ENCODE measurements at places on chromosomes 6 and 20.

- no peak for DNase-seq
Measured at GRCh38 chr20:14407336-14407735, 69.9 kb upstream of the FLRT3 start.

DNA sequence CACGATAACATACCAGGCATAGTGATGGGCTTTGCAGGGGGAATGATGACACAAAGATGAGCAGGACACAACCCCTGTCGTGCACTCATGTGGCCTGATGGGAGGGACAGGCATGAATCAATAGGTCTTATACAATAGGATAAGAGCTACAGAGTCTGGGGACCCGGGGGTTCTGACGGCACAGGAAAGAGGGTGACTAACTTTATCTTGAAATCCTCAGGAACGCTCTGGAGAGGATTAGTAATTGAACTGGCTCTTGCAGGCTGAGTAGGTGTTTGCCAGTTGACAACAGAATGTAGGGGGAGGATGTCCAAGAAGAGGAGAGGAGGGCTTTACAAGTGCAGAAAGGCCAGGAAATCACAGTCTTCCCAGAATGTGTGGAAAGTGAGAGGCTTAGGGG is 219.9 kb upstream of the ECI2 start:
- no peak for DNase-seq

- no peak for DNase-seq
Measured at GRCh38 chr6:1662534-1662933, 52.8 kb downstream of the FOXC1 start.

GRCh38 chr6:169967687-169968086 is 216.3 kb downstream of the ERMARD start:
- peak; percentile 22 for DNase-seq

GRCh38 chr6:13425270-13425873 is 62.0 kb downstream of the GFOD1 start:
- DNase-seq = no peak

DNA sequence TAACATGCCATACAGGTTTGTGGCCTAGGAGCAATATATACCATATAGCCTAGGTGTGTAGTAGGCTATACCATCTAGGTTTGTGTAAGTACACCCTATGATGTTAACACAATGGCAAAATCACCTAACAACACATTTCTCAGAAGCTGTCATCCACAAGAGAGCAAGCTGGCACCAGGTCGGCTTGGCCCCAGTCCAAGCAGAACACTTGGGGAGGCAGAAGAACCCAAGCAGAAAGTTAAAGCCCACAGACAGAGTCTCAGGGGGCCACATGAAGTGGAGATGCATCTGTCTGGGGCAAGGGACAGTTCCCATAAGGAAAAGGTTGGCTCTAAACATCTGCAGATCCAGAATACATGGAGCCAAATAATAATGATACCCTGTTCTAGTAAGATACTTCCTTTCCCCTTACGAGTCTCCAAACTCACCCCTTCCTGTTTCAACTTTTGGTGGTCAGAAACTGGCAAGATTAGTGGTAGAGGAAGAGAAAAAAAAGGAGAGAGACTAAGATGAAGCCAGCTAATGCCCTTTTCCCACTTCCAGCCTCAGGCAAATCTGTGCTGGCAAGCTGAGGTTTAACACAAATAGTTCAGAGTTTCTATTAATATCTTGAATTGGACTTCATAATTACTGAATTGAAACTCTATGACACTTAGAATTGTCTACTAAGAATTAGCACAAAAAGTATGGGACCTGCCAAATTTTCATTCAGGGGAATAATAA is 29.5 kb downstream of the TCF21 start:
- DNase-seq = no peak

DNA sequence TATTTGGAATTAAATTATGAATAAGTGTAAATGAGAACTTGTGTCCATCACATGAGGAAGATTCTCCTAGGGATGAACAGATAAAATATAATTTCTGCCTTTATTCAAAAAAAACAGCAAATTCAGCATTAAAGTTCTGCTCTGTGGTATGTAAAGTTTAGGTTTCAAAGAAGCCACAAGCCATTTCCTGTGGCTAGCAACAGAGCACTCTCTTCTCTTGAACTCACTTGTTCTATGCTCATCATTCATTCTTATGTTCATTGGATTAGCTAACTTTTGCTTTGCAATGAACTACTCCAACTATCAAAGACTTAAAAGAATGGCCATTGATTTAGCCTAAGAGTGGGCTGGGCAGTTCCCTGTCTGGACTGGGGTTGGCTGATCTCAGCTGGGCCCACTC is 20.8 kb upstream of the SNRPB2 start:
- no peak for DNase-seq

DNA sequence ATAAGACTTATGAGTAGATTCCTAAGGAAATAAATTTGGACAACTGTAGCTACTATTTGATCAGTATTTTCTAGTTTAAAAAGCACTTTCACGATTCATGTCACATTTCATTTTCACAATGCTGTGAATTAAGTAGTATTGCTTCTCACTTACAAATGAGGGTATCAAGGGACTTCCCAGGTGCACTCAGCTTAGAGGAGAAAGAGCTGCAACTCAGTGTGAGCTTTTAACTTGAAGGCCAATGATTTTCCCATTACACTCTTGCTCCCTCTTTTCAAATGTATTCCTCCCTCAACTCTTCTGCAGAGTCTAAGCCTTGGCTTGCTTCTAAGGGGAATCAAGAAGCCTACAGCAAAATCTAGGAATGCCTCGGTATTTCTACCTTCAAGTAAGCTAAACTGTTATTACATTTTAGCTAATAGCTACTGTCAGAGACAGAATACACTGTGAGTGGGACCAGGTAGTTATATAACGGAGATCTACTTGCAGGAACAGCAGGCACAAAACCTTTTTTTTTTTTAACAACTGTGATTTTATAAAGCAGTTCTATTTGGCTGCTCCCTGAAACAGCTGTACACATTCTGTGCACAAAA is 339.0 kb downstream of the SYNE1 start:
- no peak for DNase-seq

- no peak for DNase-seq
Measured at GRCh38 chr6:88730611-88731011, 232.8 kb downstream of the RNGTT start.

GRCh38 chr6:68726337-68726736 is 91.3 kb downstream of the ADGRB3 start:
- DNase-seq = no peak

DNA sequence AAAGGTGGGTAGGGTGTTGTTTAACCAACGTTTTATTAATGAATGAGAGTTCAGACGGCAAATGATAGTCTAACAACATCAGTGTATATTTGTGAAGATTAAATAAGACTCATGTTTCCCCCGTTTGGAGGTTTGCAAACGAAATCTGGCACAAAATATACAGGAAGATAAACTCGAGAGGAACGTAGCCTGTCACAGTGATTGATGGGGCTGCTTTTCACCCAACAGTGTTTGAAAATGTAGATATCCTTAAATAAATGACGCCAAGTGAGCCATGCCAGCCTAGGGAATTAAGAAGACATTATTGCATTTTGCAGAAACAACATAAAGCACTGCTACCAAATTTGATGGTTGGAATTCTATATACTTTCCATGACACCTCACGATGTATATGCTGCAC is 696.5 kb upstream of the FLRT3 start:
- no peak for DNase-seq

DNA sequence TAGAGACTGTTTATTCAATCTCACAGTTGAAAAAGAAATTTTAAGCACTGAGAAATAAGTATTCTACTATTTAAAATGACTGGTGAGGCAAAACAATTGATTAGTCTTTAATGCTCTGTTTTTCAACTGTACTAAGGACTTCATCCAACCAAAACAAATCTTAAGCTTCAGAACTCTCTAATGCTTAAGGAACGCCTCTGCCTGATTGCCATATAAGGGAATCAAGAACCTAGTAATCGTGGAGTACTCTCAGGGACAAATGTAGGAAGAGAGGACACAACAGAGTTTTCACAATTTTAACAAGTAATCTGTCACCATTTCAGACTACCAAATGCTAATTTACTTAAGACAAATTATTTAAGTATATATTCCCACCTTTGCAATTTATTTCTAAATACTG is 16.1 kb downstream of the FBXO30 start:
- DNase-seq = no peak

GRCh38 chr20:52761867-52762266 is 210.3 kb upstream of the TSHZ2 start:
- DNase-seq = no peak

- no peak for DNase-seq
Measured at GRCh38 chr6:145189836-145190235, 545.5 kb downstream of the EPM2A start.

GRCh38 chr20:56957737-56958553 is 308.5 kb downstream of the BMP7 start:
- no peak for DNase-seq

DNA sequence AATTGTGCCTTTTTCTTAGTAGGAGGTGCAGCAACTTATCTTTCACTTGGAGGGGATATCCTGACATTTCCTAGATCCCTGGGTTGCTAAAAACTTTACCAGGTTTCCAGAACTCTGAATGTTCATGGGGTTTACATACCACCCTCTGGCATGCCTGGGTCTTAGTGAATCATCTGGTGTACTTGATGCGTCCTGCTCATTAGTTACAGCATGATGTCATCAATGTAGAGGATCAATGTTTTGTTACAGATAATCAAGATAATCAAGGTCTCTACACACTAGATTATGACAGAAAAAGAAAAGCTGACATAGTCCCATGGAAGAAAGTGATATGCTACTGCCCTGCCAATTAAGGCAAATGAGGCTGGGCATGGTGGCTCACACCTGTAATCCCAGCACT is 27.0 kb downstream of the FITM2 start:
- no peak for DNase-seq

- DNase-seq = no peak
Measured at GRCh38 chr6:108132863-108133262, 33.0 kb upstream of the NR2E1 start.

GRCh38 chr20:35311409-35311808 is 19.2 kb upstream of the FAM83C start:
- DNase-seq = peak; percentile 72

DNA sequence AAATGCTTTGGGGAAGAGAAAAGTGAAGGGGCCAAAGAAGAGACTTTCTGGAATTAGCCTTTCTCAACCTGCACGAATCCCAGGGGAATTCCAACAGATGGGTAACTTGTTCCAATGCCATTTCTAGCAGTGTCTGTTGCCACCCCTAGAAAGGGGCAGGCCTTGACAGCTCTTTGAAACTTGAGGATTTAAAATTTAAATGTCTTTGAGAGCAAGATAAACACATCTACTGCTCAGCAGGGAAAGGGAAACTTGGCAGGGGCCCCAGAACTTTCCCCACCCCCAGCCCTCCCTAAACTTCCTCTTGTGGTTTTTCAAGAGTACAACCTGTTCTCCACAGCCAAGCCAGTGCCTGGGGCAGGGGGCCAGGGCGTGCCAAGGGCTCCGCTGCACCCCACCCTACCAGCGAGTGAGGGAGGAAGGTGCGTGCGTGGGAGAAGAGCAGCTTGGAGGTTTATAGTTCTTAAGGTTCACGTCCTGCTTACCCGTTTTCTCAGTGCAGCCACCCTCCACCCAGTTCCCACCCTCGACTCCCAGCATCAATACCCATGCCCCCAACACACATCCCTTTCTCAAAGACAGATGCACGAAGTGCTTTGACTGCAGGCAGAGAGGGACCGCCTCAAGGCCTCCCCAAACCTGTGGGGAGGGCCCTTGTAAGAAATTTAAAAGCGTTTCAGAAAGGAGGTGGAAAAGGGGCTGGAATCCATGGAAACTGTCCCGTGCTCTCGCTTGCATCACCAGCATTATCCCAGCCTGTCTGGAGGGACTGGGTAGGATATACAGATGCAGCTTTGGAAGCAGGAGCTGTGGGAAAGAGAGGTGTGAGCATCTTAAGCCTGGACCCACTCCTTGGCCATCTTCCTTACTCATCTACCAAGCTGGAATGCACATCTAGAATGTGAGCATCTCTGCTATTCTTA is 4.5 kb upstream of the TAF8 start:
- DNase-seq = peak; percentile 79

DNA sequence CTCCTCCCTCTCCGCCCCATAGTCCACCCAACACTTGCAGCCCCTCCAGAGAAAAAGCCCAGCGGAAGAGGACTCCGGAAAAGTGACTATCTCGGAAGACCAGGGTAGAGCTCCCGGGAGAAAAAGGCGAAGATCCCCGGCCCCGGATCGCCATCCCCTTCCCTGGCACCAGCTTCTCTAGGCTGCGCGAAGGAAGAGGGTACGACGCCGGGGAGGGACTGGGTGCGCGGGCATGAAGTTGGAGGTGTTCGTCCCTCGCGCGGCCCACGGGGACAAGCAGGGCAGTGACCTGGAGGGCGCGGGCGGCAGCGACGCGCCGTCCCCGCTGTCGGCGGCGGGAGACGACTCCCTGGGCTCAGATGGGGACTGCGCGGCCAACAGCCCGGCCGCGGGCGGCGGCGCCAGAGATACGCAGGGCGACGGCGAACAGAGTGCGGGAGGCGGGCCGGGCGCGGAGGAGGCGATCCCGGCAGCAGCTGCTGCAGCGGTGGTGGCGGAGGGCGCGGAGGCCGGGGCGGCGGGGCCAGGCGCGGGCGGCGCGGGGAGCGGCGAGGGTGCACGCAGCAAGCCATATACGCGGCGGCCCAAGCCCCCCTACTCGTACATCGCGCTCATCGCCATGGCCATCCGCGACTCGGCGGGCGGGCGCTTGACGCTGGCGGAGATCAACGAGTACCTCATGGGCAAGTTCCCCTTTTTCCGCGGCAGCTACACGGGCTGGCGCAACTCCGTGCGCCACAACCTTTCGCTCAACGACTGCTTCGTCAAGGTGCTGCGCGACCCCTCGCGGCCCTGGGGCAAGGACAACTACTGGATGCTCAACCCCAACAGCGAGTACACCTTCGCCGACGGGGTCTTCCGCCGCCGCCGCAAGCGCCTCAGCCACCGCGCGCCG is 822 bp downstream of the FOXQ1 start:
- DNase-seq = peak; percentile 43

DNA sequence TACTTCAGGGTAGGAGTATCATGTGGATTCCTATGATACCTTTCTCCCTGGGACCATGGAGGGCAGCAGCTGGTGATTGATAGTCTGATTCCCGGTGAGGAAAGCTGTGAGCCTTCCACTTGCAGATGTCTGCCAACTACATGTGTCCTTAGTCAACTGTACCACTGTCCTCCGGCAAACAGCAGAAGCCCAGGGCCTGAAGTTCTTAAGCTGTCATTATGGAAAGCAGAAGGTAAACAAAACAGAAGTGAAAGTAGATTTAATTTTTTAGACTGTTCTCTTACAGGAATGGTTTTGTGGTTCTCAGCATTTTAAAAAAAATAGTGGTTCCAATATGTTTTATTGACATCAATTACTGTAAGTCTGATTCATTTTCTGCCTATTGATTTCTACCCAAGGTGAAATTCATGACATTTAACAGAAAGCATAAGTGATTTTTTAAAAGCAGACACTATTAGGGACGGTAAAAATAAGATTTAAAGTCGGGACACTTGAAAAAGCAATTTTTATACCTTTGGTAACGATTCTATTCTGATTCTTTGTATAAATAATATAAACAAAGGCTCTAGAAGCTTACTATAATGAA is 36.6 kb downstream of the PTPN1 start:
- DNase-seq = no peak
